Effector memory CD4-positive, alpha-beta T cell (primary cell): ENCODE measurements at places on chromosomes 3 and 15.

GRCh38 chr3:131233900-131234668 is 147.5 kb upstream of the NUDT16 start:
- DNase-seq, result no peak

GRCh38 chr3:45657853-45658252 is 31.3 kb upstream of the SACM1L start:
- DNase-seq, result no peak

DNA sequence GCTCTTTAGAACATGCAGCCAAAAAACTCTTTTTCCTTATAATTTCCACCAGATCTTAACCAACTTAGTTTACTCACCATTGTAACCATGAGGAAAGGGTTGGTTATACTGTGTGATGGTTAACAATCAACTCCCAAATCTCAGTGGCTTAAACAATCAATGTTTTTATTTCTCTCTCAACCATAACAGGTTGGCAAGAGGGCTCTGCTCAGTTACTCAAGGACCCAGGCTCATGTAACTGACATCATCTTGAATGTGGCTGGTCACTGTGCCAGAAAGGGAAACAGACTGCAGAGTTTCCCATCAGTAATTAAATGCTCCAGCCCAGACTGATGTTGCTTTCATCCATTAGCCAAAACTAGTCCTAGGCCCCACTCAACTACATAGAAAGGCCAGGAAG is 69.0 kb downstream of the ANKRD28 start:
- no peak for DNase-seq

DNA sequence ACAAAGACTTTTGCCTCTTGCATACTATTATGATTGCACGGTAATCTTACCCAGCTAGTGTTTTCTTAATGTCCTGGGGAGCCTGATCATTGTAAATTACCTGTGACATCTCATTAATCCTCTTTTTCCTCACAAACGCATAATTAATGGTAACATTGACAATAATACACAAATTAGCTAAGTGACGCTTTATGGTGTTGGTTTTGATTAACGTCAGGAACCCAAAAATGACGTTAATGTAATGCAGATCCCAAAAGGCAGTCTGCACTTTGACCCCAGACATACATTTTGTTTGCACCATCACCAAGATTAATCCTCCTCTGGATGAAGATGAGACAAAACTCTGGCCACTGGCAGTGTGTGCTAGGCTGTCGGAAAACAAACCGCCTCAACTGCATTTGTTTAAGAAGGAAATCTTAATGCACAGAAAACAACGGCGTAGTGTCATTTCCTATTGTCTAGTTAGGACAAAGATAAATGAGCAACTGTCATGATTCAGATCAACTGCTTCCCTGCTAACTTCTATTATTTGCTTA is 83.9 kb upstream of the CDIN1 start:
- no peak for DNase-seq

DNA sequence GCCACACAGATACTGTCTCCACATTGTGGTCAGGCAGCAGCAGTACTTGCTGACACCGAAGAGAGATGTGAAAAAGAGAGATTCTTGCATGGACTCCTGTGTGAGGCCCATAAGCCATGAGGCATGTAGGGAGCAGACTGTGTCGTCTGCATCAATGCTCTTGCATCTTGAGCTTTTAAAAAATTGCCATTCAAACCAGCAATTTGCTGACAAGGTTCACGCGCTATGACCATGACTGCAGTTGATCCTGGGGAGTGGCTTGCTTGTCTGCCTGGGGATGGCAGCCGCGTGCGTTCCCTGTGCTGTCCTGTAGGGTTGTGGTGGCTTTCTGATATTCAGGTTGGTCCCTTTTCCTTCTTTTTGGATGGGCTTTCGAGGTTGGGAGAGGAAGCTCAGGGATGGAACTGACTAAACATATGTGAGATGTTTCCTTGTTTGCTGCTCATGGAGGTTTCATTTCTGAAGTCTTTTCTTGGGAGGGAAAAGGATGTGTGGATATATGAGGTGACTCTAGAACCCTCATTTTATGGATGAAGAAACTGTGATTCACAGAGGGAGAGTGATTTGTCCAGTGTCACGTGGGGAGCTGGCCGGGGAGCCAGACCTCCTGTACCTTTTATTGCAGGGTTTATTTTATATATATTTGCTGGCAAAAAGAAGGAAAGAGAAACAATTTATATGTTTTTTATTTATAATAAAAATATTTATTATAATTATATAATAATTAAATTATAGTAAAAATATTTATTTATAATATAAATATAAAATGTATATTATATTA is 48.6 kb downstream of the LPP start:
- no peak for DNase-seq

- DNase-seq, result no peak
Measured at GRCh38 chr3:43674345-43675085, 16.2 kb upstream of the ABHD5 start.

GRCh38 chr15:62732078-62732477 is 310.5 kb upstream of the TPM1 start:
- DNase-seq, result no peak

- DNase-seq, result no peak
Measured at GRCh38 chr15:80885016-80885579, 104.5 kb downstream of the MESD start.

- DNase-seq, result no peak
Measured at GRCh38 chr3:13597661-13598060, 48.7 kb downstream of the FBLN2 start.

DNA sequence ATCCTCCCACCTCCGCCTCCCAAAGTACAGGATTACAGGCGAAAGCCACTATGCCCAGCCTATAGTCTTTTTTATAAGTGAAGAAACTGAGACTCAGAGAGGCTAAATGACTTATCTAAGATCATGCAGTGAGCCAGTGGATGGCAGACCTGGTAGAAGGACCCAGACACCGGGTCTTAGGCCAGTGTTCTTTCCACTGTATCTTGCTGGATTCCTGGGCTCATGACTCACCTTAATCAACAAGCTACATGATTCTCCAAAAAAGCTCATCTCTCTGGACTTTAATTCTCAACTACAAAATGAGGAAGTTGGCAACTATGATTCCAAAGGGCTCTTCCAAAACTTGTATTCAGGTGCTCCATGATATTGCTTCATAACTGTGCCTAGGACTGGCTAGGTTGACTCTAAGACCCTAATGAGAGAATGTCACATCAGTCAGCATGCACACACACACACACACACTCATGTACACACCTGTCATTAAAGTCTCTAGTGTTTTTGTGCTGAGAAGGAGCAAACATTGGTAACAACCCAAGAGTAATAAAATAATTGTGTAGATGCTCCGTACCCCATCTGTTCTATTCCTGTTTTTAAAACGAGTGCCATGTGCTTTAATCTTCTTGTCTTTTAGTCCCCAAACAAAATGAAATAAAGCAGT is 89.7 kb upstream of the SLC4A7 start:
- no peak for DNase-seq

DNA sequence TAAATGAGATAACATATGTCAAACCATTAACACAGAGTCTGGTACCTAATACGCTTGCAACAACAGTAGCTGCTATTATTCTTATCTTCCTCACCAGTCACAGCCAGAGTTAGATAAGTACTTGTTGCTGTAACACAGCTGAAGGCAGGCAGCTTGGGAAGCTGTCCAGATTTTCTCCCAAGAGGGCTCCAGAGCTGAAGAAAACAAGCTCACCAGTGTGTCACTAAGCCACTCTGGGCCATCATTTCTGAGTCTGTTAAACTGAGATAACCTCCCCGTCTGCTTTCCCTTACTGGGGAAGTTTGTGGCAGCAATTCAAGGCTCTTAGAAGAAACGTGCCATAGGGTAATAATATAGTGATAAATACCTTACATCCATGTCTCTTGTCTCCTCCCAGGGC is 226.3 kb downstream of the TAFA4 start:
- no peak for DNase-seq

DNA sequence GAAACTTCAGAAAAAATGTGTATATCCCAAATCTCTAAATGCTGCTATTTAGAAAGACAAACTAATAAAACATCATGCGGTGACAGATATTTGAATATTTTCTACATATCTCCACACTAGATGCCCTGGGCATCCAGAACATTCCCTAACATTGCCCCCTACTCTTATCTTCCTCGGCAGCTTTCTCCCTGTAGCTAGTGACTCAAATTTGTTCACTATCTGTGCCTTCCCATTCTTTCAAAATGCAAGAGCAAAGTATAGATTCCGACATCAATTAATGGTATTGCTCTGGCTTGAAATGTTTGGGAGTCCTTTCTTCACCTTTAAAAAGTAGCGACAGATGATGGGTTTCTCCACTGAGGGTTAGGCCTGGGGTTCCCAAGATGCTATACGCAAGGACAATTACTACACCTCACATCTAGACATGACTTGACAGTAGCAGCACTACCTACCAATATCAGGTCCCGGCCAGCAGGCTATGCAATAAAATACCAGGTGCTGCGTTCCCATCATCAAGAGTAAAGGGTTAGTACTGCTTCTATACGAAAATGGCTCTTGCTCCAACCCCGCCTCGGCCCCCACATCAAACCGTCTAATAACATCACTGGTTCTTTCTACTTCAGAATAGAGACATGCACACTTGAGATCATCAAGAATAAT is 631 bp downstream of the UBR1 start:
- DNase-seq, result peak; percentile 1

DNA sequence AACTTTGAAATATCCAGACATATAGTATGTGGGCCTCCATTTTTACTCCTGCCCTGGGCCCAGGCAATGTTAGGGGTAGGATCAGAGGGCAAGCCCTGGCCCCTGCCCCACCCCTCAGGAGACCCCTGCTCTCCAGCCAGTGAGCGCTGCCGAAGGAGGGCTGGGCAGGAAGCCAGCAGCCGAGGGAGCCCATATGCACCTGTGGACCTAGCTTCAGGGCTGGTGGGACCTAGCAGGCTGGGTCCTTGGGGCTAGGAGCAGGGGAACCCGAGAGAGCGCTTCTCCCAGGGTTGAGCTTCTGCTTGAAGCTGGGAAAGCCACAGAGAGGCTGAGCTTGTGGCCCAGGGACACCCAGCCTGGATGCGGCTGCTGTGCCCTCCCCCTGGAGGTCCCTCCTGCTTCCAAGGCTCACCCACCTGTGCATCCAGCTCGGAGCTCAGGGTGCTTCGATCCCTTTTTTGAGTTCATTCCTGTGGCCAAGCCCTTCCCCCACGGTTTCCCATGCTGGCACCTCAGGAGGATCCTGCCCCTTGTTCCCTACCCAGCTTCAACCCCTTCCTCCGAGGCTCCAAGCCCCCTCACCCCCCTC is 21.0 kb upstream of the CYP11A1 start:
- no peak for DNase-seq

- no peak for DNase-seq
Measured at GRCh38 chr3:152177757-152178156, 91.0 kb upstream of the MBNL1 start.

- peak; percentile 61 for DNase-seq
Measured at GRCh38 chr3:133574260-133574881, 885 bp downstream of the CDV3 start.

GRCh38 chr3:54792584-54792983 is 135.3 kb downstream of the LRTM1 start:
- no peak for DNase-seq

DNA sequence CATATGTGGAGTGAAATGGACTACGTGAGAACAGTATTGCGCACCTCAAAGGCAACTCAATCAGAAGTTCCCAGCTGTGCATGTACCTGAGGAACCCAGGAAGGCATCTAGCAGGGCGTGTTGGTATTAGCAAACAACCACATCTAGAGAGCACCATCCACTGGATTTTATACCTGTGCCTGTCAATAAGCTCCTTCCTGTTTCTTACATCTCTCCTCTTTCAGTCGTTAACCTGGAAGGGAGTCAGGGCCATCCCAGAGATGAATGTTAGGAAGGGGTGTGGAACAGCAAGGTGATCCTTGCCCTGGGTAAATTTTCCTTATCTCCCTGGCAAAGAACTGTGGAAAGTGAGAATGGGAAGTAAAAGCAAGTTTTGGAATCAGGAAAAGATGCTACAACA is 29.6 kb upstream of the CHMP2B start:
- no peak for DNase-seq

- DNase-seq, result no peak
Measured at GRCh38 chr15:43702174-43702573, 8.5 kb downstream of the CKMT1A start.

GRCh38 chr3:164233951-164234350 is 844.3 kb downstream of the SI start:
- DNase-seq, result no peak

DNA sequence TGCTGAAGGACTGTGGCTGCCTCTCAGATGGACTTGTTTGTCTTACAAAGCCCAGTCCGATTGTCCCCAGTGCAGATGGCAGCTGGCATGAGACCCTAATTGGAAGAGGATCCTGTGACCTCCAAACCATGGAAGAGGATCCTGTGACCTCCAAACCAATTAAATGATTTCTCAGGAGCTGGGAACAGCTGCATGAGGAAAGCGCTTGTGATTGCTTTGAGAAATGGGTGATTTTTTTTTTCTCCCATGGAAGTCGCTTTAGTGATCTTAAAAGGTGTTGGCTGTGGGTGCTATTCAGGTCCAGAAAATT is 68.4 kb upstream of the LARS2 start:
- no peak for DNase-seq

DNA sequence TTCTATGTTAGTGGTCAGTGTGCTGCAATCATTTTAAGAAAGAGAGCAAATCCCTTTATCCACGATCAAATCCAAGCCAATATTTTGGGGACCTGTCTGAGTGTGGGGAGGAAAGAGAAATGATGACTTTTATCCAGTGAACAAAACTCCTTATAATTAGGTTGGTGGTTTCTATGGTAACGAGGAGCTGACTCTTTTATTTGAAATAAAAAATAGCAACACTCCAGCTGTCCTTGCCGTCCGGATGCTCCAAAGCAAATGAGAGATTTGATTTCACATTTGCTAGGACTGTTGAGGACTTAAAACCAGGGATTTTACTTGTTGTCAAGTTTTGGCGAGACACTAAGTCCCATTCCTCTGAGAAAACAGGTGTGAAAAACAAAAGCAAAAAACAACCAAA is 154.0 kb upstream of the PRICKLE2 start:
- no peak for DNase-seq

GRCh38 chr3:150868282-150868681 is 37.0 kb downstream of the MINDY4B start:
- DNase-seq, result no peak

DNA sequence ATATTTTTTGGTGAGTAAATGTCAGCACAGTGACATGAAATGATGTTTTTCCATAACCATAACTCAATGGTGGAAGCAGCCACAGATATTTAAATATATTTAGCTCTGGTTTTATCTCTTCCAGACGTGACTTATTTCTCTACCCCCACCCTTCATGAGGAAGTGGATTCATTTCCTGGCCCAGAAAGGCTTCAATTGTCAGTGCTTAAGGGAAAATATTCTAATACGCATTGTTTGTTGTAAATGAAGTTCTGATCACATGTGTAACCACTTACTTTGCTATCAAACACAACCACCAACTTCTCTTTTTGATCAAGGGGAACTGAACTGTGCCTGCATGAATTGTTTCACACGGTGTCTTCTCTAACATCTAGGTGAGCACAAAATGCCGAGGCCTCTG is 14.0 kb downstream of the CLDN16 start:
- no peak for DNase-seq

- DNase-seq, result no peak
Measured at GRCh38 chr3:111944372-111944771, 34.5 kb upstream of the ABHD10 start.

DNA sequence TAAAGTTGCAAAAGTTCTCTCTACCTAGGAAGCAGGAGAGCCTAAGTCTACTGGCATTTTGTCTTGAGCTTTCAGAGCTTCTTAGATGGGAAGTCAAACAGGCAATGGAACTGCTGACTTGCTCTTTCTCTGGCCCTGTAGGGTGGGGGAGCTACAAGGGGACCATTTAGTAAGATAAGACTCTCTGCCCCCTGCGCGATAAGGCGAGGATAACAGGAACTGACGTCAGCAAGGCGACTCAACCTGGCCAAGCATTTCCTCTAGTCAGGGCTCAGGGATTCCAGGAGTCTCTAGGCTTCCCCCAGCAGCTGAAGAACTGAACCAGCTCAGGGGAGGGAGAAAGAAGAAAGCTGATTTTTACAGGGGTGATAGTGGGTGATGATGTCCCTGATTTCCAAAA is 5.8 kb downstream of the RARB start:
- no peak for DNase-seq
